Fibroblast of the aortic adventitia (primary cell): ENCODE measurements at places on chromosomes 2 and 18.
A peak's percentile ranks its signal among the peaks of the same experiment; 100 is the strongest.

DNA sequence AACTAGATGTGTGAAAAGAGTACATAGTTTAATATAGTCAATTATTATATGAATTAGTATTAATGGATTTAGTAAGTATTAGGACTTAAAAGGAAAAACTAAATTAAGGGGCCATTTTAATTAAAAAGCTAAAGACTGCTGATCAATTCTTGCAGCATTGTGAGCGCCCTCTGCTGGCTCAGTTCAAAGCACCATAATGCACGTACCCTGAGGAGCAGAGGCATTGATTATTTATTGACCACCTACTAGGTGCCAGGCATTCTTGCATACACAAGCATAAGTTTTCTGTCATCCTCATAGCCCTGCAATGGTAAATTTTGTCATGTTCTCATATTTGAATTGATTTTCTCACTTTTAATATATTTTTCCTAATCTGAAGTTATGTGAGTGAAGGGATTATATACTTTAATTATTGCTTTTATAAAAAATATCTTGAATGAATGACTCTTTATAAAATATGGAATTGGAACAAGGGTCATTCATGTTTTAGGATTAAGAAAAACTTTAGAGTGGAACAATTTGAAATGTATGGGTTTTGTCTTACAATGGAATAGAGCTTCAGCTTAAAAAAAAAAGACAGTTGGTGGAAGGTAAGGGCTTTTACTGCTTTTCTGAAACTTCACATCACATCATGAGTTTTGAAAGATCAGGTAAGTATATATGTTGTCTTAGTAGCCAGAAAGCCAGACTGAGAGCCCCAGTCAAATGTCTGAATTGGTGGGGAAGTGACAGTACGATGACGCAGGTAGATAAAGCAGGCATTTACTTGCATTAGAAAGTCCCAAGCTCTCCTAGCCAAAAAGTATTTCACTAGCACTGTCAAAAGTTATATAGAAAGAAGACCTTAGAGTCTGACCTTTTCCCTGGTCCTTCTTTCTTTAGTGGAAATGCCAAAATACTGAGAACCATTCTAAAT, 9.7 kb downstream of the ITGA4 start:
- peak; percentile 73 for DNase-seq

DNA sequence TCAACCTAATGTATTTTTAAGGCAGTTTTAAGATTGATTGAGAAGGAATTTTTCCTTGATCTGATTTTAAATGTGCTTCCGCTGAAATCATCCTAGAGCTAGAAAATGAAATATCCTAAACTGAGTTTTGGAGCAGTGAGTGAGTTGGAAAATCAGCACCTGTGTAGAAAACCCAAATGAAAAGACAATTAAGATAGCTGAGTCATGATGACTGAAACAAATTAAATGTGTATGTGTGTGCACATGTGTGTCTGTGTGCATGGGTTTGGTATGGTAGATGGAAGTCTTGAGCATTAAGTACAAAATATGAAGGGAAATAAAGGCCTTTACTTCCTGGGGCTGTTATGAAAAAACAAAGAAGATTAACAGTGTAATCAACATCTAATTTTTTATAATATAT, 394.6 kb upstream of the MAP2 start:
- DNase-seq, result no peak

DNA sequence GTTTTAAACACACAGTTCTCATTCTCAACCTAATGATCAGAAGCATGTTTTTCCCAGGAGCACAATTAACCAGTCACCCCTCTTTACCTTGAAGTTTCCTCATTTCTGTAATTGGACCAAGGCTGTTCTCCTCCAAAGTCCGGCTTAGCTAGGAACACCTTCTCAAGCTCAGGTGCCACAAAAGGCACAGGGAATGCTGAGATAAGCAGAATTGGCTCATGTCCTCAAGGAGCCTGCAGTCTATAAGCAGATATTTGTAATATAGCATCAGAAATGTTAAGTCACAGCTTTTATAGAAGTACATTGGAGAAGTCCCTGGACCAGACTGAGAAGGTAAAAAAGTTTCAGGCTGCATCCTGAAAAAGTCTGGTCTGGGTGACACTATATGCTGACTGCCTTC, 20.7 kb downstream of the OSR1 start:
- DNase-seq, result no peak

DNA sequence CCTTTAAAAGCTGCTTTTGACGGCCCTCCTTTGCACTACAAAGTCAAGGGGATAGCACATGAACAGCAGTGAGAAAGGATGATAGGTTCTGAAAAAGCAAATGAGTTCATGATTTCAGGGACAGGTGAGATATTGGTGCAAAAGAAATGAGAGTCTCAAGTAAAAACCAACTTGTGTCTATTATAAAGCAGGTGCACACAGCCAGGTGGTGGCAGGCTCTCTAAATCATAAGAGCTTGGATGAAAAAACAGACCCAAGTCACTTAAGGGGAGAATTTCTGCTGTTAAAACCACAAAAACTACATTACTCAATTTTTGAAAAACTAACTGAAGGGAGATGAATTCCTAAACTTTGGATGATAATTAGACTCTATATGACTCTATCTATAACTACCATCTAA, 201.5 kb downstream of the SP3 start:
- no peak for DNase-seq

DNA sequence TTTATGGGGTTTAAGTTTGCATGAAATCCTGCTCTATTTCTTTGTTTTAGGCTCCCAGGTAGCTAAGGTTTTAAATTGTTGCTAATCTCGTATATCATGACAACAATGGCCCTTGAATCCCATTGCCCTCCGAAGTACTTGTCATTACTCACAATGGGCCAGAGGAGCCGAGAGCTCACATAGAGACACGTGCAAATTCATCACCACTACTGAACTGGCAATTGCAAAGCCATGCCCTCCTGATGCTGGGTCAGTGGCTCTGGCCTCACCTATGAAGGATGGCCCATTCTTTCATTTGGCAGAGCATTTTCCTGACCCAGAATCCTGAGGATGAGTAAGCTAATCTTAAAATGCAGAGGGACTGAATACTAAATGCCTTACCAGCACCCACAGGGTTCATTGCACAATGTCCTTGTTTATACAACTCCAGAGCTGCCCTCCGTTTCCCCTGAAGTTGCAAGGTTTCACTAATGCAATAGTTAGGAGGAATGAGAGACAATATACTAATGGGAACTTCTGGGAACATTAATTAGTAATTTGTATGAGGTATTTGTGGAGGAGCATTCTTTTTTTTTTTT, 71.6 kb upstream of the GAREM1 start:
- no peak for DNase-seq

DNA sequence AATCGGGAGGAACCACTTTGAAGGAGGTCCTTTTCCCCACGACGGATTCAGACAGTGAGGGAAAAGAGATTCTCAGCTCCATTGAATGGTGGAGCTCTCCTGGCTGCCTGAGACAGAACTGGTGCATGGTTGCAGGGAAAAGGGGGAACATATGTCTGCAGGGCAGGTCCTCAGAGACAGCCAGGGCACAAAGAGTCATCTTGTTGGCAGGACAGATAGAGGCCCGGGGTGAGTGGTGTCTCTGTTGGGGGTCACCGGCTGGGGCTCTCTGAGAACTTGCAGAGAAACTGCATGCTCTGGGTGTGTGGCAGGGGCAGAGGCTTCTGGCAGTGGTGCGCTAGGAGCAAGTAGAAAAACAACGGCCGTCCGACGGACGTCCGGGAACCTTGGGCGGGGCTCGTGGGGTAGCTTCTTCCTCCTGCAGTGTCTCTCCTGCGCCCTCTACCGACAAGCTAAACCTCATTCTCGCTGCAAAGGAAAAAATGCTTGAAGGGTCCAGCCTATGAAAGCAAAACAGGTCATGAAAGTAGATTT, 94.3 kb downstream of the CDCA7 start:
- peak; percentile 74 for DNase-seq

DNA sequence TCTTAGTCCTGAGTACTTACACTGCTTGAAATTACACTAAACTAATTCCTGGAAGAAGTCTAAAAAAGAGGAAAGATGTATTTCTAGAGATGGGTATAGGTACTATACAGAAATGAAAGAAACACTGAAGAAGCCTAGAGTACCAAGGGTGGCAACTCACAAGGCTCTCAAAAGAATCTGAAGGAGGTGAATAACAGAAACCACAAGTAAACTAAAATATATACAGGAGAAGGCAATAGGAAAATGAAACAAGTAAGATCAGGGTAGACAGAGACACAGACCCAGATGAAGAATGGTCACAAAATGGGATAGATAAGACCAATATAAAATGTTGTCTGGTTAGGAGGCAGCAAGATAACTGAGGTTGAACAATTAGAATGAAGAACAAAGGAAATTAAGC, 59.9 kb downstream of the USP37 start:
- no peak for DNase-seq
